NCI-H2029 treated with DMSO at 0.1 percent for 48 hours (cell line): ENCODE measurements at places on chromosomes 1 and 21.

GRCh38 chr21:33543505-33544129 is 779 bp downstream of the SON start:
- no peak for DNase-seq

DNA sequence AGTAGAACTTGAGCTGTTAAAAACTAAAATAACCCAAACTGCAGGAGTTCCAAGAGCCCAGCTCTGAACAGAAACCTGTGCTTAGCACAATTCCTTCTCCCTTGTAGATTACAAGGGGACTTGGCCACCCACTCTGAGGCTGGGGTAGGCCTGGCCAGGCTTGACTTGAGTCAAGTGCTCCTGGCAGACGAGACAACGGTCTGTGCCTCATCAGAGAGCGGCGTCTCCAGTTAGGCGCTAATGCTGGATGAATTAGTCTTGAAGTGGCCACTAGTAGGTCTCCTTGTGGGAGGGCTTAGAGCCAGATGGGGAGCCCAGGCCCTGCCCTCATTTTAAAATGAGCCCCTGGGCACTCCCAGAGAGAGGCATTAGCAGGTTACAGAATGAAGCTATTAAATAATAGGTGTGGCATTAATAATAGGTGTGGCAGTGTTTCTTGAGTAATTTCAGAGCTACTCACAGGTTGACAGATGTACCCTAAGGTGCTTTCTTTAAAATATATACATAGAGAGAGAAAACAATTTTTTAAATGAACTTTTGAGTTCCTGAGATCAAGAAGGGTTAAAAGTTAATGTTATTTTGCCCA is 1.1 kb downstream of the EEIG2 start:
- DNase-seq, result peak; percentile 35

GRCh38 chr1:170164103-170164763 is 18.5 kb downstream of the NTMT2 start:
- no peak for DNase-seq

GRCh38 chr1:32474954-32475353 is 10.1 kb downstream of the ZBTB8B start:
- DNase-seq, result peak; percentile 89

DNA sequence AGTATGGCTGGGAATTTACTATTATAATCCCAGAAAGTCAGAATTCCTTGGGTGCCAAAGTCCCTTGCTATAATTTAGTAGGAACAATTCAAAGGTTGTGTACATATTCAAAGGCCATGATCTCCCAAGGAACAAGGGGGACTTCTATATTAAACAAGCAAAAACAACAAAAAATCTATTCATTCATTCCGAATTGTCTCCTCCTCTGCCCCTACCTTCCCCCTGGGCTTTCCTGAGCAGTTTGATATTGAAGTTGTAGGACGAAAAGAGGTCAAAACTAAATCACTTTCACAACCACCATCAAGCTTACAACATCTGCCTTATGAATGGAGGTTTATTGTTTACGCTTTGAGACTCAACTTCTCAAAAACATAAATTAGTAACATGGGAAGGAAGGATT is 35.3 kb upstream of the SOD1 start:
- no peak for DNase-seq

- no peak for DNase-seq
These were observed 12.7 kb downstream of the TNNT2 start for GRCh38 chr1:201364808-201365105.

- no peak for DNase-seq
These were observed 315.5 kb upstream of the CAMK1G start for GRCh38 chr1:209267968-209268367.

DNA sequence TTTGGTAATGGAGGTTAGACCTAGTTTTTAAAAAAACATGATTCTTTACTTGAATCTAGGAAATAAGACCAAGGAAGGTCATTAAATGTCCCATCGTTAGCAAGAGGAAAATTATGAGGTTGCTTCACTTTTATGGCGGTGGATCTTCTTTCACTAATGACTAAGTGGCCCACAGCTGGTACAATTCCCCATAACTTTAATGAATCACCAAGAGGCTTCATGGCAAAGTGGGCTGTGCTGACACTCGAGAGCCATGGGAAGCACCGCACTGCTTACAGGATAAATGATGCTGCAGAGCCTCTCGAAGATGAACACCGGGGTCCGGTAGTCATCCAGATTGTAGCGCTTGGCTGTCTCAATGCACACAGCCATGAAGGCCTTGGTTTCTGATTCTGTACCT is 108.8 kb downstream of the UBR4 start:
- DNase-seq, result no peak

- no peak for DNase-seq
These were observed 49.6 kb downstream of the ELAPOR1 start for GRCh38 chr1:109163551-109163950.

- DNase-seq, result no peak
These were observed 80.1 kb downstream of the UBIAD1 start for GRCh38 chr1:11352816-11353799.

DNA sequence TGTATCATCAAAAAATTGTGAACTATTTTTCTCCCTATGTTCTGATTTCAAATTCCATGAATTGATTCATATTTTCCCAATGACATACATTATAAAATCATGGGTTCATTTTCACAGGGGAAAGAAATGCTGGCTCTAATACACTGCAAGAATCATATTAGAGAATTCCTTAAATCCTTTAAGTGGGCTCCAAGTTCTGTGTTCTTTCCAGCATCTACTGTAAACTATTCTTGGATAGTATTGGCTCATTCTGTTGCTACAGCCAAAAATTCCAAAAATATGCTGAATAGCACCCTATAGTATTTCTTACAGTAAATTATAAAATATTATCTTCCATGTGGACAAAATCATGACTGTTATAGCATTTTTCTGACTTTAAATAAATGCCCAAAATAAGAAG is 19.0 kb upstream of the C1orf105 start:
- no peak for DNase-seq

DNA sequence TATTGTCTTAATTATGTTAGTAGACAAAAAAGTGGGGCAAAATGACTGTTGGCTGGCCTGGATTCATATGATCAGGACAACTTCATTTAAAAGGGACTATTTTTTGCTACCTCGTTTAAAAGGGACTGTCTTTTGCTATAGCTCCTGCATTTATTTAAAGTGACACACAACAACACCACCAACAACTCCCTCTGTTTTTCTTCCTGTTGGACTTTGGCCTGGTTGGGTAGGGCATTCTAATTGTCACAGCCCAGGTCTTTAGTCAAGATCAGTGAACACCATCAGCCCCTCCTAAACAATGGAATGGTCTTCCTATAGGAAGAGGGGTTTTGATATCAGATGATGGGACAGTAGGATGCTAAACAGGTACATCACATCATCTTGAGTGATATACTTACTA is 241.8 kb downstream of the GPR52 start:
- DNase-seq, result no peak

DNA sequence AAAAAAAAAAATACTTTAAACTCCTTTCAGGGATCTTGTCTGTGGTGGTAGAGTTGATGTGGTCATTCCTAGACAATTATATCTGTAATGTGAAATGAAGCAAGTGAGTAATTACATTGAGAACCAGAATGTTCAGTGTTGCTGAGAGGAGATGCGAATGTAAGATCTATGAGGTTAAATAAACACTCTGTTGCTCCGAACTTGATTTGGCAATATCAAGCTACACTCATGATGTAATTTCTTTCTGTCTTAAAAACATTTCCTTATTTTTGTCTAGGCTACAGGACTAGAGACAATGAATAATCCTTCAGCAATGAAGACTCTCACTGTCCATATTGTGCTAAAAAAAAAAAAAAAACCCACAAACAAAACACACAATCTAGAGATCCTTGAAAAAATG is 63.1 kb upstream of the IGSF5 start:
- no peak for DNase-seq

DNA sequence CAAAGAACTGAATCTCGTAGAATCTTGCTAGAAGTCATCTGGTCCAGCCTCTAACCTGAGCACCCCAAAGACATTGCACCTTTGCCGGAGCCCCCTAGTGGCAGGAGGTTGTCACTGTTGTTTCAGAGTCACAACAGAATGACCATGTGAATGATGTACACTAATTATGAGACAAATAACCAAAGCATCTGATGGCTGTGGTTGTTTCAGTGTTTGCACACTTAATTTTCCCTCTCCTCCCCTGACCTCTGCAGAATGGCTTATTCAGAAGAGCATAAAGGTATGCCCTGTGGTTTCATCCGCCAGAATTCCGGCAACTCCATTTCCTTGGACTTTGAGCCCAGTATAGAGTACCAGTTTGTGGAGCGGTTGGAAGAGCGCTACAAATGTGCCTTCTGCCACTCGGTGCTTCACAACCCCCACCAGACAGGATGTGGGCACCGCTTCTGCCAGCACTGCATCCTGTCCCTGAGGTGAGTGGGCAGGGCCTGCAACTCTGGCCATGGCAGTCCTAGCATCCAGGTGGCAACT is 26.4 kb downstream of the TRAF5 start:
- no peak for DNase-seq

- no peak for DNase-seq
These were observed 8.7 kb upstream of the CAPN2 start for GRCh38 chr1:223703668-223704013.

DNA sequence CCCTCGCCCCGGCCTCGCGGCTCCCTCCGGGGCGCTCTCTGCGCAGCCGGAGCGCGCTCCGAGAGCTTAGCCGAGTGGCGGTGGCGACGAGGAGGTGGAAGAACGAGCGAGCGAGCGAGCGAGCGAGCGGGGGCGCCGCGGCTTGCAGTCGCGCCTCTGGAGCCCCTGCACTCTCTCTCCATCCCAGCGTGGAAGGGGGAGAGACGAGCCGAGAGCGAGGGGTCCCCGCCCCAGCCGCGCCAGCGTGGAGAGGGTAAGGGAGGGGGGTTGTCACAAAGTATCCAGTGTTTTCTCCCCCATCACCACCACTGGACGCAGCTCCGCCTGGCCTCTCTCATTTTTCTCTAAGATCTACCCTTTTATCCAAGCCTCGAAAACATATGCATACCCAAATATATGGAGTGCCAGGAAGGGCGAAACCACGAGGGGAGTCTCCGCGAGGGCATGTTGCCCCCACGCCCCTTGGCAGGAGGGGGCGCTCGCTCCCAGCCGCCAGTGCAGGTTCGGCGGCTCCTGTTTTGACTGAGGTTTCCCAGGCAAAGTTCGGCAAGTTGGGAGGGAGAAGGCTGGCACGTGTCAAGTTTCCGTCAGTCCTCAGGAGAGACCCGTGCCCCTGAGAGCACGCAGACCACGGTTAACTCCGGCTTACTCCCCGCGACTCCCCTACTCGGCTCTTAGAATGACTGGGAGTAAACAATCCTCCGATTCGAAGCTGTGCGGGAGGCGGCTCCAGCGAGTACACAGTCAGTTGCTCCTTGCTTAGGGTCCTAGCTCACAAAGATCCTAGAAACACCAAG is 569 bp upstream of the DAB1 start:
- no peak for DNase-seq

DNA sequence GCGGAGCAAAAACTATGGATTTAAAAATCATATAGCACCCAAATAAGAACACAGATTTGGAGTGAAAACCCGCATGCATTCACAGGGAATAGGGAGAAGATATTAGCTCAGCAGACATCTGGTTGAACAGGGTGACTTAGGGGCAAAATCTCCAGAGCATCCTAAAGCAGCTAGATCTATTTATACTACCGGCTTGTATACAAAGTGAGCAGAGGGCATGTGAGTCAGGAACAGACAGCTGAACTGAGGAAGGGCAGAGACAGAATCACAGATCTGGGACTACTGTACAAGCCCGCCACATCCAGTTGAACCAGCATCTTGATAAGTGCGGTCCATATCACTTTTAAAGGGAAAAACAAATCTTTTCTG is 35.2 kb upstream of the EXOSC10 start:
- DNase-seq, result no peak

DNA sequence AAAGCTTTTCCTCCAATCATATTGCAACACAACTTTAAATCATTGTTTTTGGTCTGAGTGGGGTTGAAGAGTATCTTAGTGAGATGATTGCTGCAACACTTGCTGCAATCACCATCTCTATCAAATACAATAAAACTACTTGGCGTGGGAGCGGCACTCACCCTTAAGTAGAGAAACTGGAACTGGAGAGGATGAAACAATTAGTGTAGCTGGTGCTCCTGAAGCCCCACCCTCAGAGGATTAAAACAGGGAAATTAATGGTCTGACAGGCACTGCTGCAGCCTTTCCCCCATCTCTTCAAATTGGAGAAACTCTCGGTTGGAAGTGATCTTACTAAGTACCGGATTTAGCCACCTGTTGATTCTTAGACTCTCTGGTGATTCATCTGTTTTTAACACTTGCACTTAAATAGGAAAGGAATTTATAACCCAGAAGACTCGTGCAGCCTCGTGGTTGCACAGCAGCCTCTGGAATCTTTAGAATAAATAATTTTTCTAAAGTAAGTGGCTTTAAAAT is 80.5 kb upstream of the KIF26B start:
- DNase-seq, result no peak

- no peak for DNase-seq
These were observed 88.8 kb upstream of the ETS2 start for GRCh38 chr21:38716942-38717341.

DNA sequence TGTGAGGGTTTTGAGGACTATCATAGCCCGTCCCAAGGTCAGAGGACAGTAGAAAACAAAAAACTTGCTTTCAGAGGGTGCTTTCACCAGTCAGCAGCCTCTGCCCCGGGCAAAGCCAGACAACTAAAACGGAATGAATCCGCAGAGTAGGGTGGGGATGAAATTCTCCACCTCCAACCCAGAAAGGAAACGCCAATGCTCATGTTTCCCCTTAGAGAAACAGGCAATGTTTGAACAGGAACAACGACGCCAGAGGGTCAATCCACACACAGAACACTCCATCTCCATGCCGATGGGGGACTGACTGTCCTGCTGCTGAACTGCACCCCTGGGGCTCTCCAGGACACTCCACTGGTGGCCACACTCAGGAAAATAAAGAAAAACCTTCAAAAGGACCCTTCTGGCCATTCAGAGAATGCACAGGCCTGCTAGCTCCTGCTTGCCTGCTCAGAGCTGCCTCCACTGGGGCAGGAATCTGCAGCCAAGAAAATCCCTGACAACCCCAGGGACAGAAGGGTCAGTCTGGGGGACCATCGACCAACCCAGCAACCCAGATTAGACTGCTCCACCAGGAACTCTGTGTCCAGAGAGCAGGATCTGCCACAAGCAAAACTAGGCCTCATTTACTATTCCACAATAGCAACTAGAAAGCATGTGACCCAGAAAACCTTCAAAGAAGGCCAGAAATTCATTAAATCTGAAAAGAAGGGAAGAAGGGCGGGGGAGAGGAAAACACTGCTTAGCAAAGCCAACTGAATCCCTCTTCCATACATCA is 116.0 kb downstream of the TOMM20 start:
- DNase-seq, result no peak

GRCh38 chr1:42348498-42348897 is 13.5 kb upstream of the FOXJ3 start:
- DNase-seq, result no peak
